ENCODE measurements at places on chromosomes 6 and 20.

DNA sequence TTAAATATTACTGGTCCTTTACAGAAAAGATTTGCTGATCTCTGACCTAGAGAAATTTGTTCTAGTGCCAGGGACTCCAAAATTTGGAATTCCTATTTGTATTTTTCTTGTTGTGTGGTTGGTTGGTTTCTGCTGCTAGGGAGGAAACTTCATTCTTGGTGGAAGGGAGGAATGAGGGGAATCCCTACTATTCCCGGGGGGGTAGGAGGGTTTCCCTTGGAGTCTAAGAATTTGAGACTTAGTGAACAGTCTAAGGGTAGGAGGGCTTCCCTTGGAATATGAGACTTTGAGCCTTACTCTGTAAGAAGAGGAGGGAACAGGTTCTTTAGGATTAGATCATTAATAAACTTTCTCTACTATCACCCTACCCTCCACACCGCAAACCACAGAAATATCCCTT lies 67.1 kb upstream of the ADGRF1 start:
- DNase-seq: no peak

DNA sequence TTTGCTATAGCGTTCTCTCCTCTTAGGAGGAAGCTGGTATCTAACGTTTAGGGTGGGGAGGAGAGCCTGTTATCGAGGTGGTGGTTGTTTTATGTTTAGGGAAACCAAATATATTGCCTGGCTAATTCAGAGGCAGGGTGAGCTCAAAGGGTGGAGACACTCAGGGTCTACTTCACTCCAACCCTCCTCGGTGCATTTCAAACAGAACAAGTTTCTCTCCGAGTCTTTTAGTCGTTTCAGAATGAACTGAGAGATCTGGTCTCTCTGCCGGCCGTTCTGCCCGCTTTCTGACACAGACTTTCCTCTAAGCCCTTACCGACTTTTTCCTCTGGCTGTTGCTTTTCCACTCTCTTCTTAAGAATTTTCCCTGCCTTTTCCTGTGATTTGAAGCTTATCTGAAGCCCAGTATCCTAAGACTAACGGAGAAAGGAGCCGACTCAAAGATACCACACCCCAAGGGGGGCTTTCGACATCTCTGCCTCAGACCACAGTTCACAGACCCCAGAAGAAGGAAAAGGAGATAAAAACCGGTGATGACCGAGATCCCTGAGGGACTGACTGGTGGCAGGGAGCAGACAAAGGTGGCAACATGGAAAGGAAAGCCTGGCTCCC lies 865 bp downstream of the STK38 start:
- no peak for DNase-seq

- DNase-seq: no peak
Observed at GRCh38 chr20:62651285-62652021, 9.2 kb downstream of the SLCO4A1 start.

DNA sequence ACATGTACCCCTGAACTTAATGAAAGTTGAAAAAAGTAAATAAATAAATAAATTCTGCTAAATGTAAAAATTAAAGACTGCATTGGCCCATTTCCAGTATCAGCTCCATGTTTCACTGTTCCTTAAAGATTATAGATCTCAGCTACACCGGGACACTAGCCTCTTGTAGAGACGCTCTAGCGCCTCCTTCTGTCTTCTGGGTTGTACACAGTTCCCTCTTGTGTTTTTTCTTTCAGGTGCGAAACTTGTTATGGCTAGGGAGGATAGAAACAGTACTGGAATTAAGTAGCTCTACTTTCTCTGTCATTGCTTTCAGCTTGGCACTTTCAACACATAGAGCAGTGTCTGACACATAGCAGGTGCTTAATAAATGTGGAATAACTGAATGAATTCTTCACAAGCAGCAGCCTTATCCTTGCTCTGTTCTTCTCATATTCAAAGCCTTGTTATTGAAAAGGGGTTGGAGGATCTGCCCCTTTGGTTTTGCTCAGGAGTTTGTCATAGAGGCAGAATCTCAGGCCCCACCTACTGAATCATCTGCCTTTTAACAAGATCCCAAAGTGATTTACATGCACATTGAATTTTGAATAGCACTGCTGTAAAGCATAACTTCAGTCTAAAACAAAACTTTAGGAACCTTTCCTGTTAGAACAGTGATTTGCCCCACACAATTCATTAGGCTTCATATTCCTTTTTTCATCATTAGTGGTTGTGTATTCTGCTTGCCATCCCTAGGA lies 92.3 kb downstream of the FIG4 start:
- no peak for DNase-seq

- no peak for DNase-seq
Observed at GRCh38 chr20:47412083-47412482, 55.6 kb upstream of the ZMYND8 start.

- no peak for DNase-seq
Observed at GRCh38 chr6:56314683-56315523, 67.5 kb upstream of the COL21A1 start.

DNA sequence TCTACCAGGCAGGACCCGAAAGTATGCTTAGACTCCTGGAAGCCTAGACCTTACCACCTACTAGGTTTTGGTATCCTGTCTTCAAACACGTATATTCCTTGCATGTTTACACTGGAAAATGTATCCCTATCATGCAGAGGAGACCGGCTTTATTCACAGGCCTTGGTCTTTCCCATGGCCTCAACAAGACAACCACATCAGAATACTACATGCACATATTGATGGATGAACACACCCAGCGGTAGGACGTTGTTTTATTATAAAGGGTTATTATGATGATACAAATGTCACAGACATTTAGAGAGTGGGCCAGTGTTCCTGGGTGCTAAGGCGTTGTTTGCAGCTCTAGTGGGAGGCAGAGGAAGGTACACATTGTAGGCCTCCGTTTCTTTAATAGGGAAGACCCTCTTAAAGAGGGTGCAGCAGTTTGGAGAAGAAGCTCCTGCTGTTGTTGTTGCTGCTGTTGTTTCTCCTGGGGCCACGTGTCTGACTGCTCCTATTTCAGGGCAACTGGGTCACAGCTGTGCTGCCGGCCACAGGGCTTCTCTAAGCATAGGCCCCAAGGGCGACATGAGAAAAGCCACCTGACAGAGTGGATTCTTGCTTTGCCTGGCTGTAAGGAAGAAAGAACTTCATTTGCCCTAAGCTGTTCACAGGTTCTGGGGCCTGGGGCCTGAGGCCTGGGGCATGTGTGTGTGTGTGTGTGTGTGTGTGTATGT lies 98.3 kb upstream of the SASH1 start:
- no peak for DNase-seq

DNA sequence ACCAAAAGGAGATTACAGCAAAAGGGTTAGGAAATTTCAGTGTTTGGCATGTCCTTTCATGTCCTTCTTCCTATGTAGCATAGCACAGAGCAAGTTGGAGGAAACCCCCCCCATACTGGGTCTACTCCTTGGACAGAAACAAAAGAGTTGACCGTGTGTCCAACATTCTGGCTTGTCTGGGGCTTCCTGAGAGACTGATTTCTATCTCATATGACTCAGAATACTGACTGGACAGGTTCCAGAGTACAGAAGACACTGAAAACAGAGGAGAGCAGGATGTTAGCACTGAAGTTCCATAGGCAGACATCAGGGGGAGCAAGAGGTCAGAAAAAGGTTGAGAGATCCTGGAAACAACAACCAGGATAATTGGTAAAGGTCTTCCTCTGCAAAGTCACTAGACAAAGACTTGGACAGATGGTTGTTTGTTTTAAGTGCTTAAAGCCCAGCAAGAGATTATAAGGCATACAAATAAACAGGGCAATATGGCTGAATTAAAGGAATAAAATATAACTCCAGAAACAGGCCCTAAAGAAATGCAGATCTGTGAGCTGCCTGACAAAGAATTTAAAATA lies 48.4 kb downstream of the USP49 start:
- DNase-seq: peak; percentile 84

- no peak for DNase-seq
Observed at GRCh38 chr6:26121141-26122004, 34.1 kb downstream of the HFE start.

- peak; percentile 53 for DNase-seq
Observed at GRCh38 chr6:138086573-138087196, 20.5 kb downstream of the PERP start.

GRCh38 chr6:37105148-37106050 lies 64.6 kb upstream of the PIM1 start:
- no peak for DNase-seq

DNA sequence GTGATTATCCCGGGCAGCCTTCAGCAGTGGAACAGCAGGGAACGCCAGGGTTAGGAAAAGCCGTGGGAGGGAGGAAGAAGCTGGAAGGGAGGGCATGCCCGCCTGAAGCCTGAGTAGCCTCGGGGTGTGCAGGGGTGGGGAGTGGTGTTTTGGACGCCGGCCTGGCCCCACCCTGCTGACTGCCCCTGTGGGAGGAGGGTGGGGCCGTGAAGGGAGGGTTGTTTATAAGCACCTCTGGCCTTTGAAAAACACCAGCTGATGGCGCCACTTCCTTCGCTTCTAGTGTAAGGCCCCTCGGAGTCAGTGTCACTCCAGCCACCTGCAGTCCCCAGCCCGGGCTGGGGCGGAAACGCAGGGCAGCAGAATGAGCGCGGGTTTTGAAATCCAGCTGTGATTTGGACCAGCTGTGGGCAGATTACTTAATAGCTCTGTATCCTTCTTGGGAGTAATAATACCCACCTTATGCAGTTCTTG lies 52.8 kb upstream of the BMP6 start:
- DNase-seq: no peak

DNA sequence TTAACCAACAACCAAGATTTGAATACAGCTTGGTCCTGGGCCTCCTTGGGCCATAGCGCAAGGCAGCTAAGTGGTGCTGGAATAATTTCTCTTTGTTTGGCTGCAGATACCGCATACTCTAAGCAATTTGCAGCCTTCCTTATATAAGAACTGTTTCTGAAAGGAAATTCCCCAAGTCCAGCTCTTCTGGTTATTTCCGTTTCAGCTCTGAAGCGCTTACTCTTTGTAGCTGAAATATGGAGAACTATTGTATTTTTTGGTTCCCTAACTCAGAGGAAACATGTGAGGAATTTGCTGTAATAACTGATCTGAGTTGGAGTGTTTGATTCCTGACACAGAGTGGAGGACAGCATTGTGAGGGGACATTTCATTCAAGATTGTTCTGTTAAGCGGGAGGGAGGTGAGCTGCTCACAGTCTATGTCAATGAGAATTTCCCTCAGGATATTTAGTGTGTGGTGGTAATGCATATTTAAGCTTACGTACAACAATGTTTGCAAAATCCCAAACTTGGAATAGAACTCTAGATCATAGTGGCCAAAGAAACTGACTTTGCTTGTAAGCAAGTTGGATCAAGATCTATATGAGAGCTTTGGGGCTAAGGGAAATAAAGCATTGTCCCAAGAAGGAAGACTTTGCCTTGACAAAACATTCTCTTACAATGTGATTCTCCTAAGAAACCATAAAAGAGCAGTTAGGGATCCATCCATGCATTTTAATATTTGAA lies 576.6 kb upstream of the FLRT3 start:
- no peak for DNase-seq

DNA sequence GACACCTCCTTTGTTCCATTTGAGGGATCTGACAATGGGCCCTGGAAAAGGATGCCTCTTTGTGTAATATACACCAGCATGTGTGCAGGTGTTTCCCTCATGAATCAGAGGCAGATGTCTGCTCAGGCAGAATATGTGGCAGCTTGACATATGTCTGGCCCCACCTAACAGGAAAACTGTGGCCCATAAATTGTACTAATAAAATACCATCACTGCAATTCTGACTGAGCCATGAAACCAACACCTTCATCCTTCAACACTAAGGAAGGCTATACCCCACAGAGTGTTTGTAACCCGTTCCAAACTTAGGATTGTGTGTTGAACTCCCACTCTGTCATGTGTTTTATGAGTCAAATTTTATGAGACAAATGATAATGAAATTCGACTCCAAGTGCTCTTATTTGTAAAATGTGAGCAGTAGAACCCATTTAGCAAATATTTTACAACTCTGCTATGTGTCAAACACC lies 22.7 kb downstream of the LAMA4 start:
- no peak for DNase-seq

GRCh38 chr6:111461860-111462259 lies 21.2 kb downstream of the REV3L start:
- DNase-seq: no peak

- DNase-seq: no peak
Observed at GRCh38 chr6:115287467-115287866, 773.2 kb downstream of the FRK start.

- DNase-seq: no peak
Observed at GRCh38 chr6:169254456-169255316, 1.0 kb upstream of the THBS2 start.

GRCh38 chr20:37254114-37254878 lies 7.3 kb downstream of the GHRH start:
- DNase-seq: no peak

DNA sequence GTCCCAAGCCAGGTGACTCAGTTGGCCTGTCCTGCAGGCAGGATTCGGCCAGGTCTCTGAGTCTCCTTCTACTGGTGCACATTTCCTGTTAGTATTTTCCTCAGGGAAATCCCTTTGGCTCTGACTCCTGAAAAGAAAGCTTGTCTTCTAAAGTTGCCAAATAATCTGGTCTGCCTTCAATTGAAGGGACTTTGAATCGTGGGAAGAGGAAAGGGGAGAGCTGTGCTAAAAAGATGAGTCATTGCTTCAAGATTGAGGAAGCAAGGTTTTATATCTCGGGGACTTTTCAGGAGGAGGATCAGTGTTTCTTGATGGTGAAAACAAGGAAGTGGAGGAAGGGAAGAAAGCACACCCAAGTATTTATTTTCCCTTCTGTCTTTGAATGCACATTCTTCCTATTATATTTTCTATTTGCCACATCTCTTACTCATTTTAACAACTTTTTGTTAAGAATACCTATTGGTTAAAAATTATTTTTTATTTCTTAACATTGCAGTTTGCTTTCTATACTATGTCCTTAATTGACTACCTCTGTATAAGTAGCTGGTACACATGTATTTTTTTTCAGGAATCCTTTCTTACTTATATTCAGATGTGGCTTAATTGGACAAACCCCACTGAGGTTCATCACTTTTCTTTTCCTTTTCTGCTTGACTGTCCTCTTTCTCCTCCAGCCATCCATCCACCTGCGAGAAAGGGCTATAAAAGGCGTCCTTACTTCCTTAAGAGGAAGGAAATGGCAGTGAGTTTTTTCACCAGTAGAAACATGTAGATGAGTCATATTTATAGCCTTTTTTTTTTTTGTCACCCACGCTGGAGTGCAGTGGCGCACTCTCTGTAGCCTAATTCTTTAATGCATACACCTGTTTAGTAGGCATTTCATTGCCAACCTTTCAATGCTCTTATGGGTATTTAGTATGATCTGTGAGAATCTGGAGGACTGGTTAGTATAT lies 15.0 kb upstream of the IFNGR1 start:
- peak; percentile 68 for DNase-seq

- no peak for DNase-seq
Observed at GRCh38 chr6:79911992-79912391, 35.4 kb downstream of the ELOVL4 start.

- DNase-seq: no peak
Observed at GRCh38 chr6:158049055-158050028, 67.7 kb downstream of the SYNJ2 start.

GRCh38 chr6:139449611-139450000 lies 75.2 kb upstream of the CITED2 start:
- DNase-seq: no peak

Measured in AG04450 (cell line).